IMR-90 (cell line): ENCODE measurements at places on chromosomes 11 and 22.

DNA sequence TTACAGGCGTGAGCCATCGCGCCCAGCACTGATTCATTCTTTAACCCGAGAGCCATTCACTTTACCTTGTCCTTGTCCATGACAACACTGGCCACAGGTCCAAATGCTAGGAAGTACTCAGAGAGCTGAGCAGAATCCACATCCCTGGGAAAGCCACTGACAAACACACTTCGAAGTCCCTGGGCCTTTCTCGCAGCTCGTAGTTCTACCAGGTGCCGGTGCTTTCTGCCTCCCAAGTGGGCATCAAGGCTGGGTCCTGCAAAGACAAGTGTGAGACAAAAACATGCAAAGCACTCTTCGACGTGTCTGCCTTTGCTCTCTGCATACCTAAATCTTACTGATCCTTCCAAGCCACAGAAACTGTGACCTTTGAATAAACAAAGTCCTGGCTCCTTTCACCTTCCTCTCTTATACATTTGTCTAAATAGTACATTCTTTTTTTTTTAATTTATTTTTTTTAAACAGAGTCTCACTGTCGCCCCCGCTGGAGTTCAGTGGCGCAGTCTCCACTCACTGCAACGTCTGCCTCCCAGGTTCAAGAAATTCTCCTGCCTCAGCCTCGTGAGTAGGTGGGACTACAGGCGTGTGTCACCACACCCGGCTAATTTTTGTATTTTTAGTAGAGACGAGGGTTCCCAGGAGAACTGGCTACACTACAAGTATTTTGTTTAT lies 2.2 kb downstream of the TUT1 start:
- no peak for DNase-seq

DNA sequence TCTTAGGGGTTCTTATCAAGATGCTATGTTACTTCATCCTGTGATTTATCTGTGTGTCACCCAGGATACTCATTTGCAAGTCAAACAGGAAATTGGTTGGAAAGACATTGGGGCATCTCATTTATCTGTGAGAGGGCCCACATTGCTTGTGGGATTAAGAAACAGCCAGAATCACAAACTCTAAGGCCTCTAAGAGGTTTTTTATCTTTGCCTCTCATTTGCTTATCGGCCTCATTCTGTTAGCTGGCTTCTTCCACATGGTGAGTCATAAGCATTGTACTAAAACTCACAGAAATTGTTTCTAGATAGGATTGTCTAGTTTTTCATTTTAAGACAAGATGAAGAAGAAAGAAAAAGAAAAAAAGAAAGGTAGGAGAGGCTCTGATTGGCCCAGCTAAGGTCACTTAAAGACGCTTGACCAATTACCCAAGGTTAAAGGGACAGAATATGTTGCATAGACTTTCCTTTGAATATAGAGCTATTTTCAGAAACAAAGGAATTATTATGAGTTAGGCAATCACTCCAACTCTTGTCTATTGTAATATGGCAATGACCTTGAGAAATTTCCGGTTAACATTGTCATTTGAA lies 121.9 kb downstream of the ARHGAP42 start:
- DNase-seq, result peak; percentile 76

- peak; percentile 41 for DNase-seq
Measured at GRCh38 chr11:19849107-19849789, 136.6 kb downstream of the NAV2 start.

GRCh38 chr22:49749227-49749626 lies 78.4 kb downstream of the BRD1 start:
- no peak for DNase-seq

DNA sequence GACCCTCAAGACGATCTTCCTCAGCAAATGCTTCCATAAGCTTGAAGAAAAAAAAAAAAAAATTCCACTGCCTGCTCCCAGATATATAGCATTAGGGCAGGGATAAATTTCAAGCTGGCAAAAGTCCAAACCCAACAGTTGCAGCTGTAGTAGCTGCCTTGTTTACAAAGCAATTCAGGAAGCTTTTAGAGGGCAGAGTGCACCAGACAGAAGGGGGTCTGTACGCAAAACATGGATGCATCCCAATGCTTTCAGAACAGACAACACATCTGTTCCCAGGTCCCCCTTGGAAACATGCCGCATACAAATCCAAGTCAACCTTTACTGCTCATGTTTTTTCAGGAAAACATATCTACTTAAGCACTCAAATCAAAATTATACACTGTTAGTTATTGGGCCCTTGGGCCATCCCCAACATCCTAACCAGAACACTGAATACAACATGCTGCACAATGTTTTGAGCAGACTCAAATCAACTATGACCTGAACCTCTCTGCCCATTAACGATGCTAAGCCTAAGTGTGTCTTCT lies 94.5 kb downstream of the CADM1 start:
- peak; percentile 48 for DNase-seq

DNA sequence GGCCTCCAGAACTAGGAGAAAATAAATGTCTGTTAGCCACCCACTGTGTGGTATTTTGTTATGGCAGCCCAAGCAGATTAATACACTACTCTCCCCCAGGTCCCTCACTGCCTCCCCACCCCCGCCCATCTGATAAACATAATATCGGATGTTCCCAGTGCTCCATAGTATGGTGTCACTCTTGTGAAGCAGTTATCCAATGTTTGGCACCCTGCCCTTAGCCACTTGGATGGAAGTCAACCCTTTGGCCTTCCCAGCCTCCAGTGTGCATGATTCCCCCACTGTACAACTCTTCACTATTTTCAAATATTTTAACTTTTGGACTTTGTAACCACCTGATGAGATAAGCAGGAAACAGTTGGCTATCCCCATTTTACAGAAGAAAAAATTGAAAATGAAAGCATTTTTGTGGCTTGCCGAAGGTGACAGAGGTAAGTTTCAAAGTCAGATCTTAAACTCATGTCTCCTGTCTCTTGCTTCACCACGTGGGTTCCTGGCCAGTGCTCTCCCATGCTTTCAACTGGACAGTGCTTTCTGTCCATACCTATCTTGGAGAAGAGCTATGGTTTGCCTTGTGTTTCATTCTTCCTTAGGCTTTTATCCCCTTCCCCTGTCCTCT lies 53.2 kb downstream of the ALX4 start:
- no peak for DNase-seq

GRCh38 chr22:17712441-17712840 lies 61.8 kb downstream of the BID start:
- peak; percentile 77 for DNase-seq

GRCh38 chr11:72352859-72353551 lies 81.3 kb downstream of the CLPB start:
- DNase-seq, result peak; percentile 85

DNA sequence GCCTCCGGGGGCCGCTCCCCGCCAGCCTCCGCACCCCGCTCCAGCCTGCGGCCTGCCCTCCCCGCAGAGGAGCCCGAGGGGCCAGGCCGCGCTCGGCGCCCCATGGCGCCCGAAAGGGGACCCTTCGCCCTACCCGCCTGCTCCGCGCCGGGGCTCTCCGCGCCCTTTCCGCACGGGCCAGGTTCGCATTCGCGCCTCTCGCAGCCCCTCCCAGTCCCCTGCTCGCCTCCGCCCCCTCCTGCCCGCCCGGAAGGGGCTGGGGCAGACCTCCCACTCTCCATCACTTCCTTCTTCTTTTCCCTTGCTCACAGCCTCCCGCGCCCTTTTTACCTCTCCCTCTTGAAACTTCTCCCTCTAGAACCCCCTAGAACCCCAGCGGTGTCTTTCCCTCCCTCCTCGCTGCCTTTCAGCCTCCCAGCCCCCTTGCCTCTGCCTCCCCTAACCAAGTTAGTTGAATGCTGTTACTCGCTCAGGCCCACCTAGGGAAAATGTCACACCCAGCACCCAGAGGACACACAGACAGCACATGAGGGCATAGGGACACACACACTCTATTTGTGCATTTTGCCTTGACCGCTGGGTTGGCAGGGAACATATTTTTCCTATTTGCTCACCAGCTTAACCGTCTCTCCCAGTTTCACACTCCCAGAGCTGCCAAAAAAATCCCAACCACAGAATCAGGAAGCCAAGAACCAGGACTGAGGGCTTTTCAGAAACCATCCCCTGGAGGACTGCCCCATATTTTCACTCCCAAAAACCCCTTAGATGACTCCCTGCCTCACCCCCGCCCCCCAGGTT lies at the start of gene SLC43A3:
SLC43A3 (minus strand) TSS at position 193 of the 798 bp plus-strand sequence. CDS start 949 bp downstream, outside the sequence.
- peak; percentile 82 for DNase-seq

DNA sequence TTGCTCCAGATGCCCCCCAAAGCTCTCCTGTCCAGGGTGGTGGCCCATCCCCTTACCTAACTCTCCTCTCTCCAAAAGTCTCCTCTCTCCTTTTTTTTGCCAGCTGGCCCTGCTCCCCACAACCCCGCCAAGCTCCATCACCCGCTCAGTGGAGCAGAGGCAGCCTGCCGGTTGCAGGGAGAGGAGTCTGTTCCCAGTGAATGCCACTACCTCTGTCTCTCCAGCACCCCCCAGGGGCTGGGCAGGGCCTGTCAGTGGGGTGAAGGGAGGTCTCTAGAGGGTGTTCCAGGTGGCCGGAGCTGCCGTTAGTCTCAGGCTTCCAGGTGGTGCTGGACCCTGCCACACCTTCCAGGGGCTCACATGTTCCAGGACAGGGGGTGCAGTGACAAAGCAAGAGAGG lies 387.0 kb downstream of the CTTN start:
- no peak for DNase-seq

DNA sequence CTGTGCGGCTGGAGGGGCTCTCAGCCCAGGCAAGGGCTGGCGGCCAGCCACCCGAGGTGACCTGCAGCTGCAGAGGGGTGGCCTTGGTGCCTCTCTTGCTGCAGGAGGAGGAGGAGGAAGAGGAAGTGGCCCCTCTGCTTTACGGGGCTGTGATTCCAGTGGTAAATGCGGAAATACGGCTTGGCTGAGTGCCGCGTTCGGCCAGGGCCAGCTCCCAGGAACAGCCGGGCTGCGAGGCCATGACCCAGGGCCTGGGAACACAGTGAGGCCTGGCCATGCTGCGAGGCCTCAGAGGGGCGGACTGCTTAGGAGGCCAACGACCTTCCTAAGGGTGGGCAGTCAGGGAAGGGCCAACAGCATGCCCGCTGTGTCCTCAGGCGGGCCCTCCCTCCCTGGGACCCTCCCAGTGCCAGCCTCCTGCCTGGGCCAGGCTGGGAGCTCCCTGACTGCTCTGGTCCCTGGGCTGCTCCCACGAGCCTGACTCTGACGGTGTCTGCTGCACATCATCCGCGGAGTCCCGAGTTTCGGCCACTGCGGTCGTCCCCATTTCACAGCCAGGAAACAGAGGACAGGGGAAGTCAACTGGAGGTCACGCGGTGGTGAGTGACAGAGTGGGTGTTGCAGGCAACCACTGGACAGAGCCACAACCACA lies 20.8 kb upstream of the PPARA start:
- DNase-seq, result no peak

DNA sequence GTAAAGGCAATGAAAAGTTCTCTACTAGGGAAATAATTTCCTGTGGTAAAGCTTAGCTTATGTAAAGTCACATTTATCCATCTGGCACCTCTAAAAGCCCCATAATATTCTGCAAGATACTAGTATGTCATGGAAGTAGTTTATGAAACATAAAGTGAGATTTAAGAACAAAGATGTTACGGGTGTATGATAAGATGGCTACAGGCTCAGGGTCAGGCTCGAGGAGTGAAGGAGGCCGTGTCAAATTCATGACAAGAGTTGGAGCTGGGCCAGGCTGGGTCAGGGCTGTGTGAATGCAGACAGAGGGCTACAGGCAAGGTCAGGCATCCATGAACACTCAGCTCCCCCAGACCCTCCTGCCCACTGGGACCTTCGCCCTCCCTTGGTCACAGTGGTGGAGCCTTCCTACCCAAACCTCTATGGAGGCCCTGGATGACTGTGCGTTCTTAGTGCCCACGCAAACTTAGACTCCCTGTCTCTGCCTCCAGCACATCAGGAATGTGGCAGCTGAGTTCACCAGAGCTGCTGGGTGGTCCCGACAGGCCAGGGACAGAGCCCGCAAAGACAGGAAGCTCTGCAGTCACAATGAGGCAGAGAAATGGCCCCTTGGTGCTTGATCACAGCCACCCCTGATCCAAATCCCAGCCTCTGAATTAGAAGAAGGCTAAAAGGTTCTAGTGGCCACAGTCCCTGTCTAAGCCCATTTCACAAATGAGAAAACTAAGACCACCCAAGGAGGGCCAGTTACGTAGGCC lies 14.8 kb downstream of the IGLL5 start:
- DNase-seq, result no peak

- no peak for DNase-seq
Measured at GRCh38 chr11:119861160-119861559, 132.2 kb upstream of the NECTIN1 start.

GRCh38 chr11:110856340-110856739 lies 144.1 kb upstream of the ARHGAP20 start:
- DNase-seq, result no peak

DNA sequence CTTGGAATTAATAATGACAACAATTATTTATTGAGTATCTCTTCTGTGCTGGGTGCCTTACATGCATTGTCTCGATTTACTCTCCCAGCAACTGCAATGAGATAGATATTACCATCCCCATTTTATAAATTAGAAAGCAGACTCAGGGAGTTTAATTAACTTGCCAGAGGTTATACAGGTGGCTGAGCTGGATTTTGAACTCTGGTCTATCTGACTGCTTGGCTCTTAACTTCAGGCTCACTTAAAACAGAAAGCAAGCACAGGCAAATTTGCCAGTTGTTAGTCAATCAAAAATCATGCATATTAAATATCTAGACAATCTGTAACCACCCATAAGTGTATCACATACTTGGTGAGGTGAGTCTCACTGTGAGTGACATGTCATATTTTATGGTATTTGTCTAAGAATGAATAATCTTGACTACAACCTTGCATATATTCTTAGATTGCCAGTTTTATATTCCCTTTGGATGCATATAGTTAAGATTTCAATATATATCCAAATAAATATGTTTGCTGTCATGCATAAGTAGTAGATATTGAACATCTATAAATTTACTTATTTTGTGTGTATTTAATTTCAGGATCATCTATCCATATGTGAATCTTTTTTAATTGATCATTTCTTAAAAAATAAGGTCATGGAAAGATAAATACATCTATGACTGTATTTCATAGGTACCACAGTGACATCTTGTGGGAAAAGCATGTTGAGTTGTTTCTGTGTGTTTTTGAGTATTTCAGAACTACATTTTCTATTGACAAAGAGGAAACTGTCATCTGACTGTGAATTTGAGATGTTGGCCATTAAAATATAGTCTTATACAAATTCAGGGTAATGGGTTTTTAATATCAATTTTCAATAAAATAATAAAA lies 112.0 kb upstream of the ARHGAP42 start:
- DNase-seq, result peak; percentile 59

- no peak for DNase-seq
Measured at GRCh38 chr11:41282395-41282794, 177.1 kb downstream of the LRRC4C start.
